ENCODE measurements at places on chromosomes 5 and 9.

GRCh38 chr9:129398961-129399633 is 221.0 kb upstream of the IER5L start:
- no peak for DNase-seq

- no peak for DNase-seq
These were observed 26.2 kb downstream of the RAD23B start for GRCh38 chr9:107309271-107309670.

GRCh38 chr9:131844745-131845118 is 104.9 kb upstream of the RAPGEF1 start:
- DNase-seq = no peak

GRCh38 chr5:129963359-129963758 is 59.1 kb downstream of the CHSY3 start:
- DNase-seq = no peak

DNA sequence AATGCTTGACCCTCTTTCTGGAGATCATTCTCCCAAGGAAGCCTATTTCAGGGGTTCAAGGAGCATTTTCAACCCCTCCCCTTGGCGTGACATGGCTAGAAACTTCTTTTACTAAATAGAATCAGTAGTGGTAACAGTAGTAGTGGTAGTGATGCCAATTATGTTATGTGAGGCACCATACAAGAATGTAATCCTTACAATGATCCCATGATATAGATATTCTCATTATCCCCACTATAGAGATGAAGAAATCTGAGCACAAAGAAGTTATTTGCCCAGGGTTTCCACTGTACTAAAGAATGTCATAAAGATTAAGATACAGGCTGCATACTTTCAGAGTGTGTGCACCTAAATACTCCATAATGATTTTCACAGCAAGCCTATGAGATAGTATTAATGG is 155.4 kb upstream of the CLINT1 start:
- DNase-seq = no peak

Measured in activated CD4-positive, alpha-beta T cell treated with anti-CD3 and anti-CD28 coated beads for 48 hours (primary cell).